ENCODE measurements at places on chromosomes 11 and 22. TPM values are rescaled to one million over a fixed set of nuclear protein-coding genes. Genes with fewer than 3 reads are reported as not detected.

Gene PEX26
- 23.6 TPM for total RNA-seq

Gene RIMBP3C
- total RNA-seq, result not detected

Gene SLC22A8
- not detected for total RNA-seq

Gene FAM111B
- under 0.01 TPM for total RNA-seq
